B cell (primary cell): ENCODE measurements at places on chromosomes 7 and 10. TPM values are rescaled to one million over a fixed set of nuclear protein-coding genes. Genes with fewer than 3 reads are reported as not detected.
A peak's percentile ranks its signal among the peaks of the same experiment; 100 is the strongest.

- no peak for DNase-seq
These were observed 2.0 kb downstream of the REPIN1 start for GRCh38 chr7:150370612-150371071.

- DNase-seq = no peak
These were observed 174.0 kb downstream of the GFRA1 start for GRCh38 chr10:116099023-116099420.

DNA sequence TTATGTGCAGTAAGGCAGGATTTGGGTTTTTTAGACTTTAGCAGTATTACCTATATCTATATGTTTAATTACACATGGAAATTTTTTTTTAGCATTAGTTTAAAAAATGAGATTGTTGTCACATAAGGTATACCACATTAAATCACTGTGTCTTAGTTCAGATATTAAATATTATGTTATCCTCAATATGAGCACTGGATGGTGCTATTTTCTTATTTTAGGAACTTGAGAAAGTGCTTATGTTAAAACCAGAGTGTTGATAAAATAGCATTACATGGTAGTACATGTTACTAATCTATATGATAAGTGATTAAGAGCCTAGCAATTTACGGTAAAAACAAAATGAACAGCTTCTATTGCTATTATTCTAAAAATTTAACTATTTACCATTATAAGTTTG lies 28.8 kb downstream of the MIOS start:
- peak; percentile 58 for DNase-seq

Gene MYPN
- not detected in 2 replicates for total RNA-seq

Gene COL13A1
- total RNA-seq = not detected in 2 replicates

Gene EMX2
- total RNA-seq = not detected in 2 replicates

Gene CFTR
- not detected in 2 replicates for total RNA-seq

Gene NPTX2
- not detected in 2 replicates for total RNA-seq

DNA sequence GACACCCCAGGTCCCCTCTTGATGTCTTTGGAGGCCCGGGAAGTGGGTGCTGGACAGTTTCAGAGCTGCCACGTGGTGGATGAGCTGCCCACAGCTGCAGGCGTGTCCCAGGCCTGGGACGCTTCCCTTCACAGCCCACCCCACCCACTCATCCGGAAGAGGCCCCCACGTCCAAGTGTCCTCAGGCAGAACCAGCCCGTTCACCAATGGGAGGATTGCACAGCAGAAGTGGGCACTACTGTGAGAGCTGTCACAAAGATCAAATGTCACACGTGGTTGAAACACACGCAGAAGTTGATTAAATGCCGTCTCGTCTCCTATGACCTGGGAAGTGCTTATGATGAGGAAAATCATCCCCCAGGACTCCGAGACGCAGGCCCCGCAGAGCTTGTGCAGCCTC lies 52.9 kb downstream of the STK32C start:
- DNase-seq = no peak

- DNase-seq = no peak
These were observed 16.4 kb downstream of the IQCE start for GRCh38 chr7:2575046-2575732.

DNA sequence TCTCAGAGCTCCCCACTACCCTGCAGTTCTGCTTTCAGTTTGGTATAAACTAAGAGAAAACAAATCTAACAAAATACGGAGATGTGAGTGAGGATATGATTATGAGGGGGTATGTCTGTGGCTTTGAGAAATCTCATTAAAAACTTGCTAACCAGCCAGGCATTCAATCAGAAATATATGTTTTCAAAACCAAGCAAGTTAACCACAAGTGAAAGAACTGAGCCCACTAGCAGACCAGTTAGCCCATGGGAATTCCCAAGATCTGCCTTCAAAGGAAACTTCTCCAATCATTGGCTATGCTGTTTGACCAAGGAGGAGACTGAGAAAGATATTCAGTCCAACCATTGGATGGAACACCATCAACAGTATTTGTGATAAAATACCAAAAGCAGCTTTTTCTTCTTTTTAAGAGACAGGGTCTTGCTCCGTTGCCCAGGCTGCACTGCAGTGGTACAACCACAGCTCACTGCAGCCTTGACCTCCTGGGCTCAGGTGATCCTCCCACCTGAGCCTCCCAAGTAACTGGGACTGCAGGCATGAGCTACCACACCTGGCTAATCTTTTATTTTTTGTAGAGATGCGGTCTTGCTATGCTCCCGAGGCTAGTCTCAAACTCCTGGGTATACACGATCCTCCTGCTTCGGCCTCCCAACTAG lies 41.2 kb downstream of the FGFR2 start:
- no peak for DNase-seq

Gene NYAP1
- not detected in 2 replicates for total RNA-seq

- no peak for DNase-seq
These were observed 59.2 kb upstream of the ANTXRL start for GRCh38 chr10:46227571-46227935.

DNA sequence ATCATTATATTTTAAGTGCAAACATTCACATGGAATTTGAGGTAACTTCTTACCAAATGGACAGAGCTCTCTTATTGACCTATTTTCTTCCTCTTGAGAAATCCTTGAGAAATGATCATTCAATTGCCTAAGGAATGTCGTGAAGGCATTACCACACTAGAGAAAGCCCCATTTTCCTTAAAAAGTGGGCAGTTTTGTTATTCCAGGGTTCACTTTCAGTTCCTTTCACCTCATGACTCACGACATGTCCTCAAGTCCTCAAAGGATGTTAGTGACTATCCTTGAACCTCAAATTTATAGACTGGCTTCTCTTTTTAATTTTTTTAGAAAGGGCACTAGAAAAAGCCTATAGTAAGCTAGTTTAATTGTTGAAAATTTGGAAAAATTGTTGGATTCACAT lies 40.4 kb upstream of the SMIM30 start:
- DNase-seq = no peak

Gene SERPINE1
- 0.07 TPM in 1 of 2 replicates, not detected in the other for total RNA-seq

Gene ZNF467
- 0.32 and 0.39 TPM in 2 replicates for total RNA-seq

Gene NUTM2E
- total RNA-seq = 0.63 and 1.0 TPM in 2 replicates

Gene SPDYE2B
- not detected in 2 replicates for total RNA-seq

DNA sequence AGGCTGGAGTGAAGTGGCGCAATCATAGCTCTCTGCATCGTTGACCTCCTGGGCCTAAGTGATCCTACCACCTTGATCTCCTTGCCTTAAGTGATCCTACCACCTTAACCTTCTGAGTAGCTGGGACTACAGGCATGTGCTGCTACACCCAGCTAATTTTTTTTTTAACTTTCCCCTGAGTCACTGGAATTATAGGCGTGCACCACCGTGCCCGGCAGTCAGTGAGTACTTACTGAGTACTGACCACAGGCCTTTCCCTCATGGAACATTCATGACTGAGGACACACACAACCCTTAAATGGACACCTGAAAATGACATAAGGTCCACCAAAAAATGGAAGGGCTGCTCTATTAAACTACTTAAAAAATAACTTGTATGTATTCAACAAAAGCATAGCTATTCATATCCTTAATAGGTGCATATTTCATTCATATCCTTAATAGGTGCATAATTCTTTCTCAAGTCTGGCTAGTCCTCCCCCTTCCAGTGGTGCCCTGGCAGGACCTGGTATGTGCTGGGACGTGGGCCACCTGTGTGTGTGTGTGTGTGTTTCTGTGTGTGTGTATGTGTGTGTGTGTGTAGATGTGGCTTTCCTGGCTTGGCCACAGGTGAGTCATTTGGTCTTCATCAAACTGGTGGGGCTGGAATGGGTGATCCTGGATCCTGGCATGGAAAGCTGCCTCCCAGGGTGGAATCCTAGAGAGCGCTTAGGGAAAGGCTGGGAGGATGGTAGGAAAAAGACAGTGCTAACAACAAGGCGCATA lies 3.5 kb downstream of the FAM180A start:
- no peak for DNase-seq

DNA sequence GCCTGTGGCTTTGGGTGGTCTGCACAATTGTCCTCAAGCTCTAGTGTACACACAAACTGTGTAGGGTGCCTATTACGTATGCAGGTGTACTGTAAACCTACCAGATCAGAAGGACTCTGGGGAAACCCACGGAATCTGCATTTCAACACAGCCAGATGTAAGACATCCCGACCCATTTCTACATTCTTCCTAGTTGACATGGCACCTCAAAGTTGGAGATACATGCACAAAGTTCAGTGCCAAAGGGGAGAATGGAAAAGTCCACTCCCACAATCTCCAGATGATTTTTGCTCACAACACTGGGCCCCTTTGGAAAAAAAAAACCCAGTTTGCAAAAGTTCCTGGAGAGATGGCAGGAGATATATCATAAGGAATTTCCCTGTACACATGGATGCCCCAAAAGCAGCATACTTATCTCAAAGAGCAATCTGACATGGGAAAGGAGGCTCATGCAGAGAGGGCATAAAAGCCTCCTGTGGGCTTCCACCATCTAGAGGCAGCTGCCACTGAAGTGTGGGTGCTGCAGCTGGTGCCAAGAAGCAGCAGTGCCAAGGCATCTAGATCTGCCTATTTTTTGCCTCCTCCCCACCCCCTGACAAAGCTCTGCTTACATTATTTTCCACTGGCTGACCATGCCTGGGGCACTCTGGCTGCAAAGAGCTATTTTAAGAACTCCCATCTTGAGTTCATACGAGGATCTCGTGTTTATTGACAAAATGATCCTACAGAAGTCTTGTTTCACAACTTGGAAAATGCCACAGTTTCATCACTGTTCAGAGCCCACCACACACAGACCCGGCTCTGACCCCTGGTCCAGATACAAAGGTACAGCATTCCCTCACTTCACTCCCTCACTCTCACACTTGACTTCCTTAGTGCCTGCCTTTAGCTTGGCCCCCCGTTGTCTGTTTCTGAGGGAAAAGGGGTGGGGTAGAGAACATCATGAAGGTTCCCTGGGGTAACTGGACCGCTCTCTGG lies 12.9 kb downstream of the TECTB start:
- DNase-seq = no peak

GRCh38 chr10:77571490-77571889 lies 66.1 kb downstream of the KCNMA1 start:
- DNase-seq = no peak

GRCh38 chr10:10054466-10054865 lies 963.2 kb upstream of the CELF2 start:
- no peak for DNase-seq

Gene PTPRE
- total RNA-seq = 31.5 and 32.7 TPM in 2 replicates

DNA sequence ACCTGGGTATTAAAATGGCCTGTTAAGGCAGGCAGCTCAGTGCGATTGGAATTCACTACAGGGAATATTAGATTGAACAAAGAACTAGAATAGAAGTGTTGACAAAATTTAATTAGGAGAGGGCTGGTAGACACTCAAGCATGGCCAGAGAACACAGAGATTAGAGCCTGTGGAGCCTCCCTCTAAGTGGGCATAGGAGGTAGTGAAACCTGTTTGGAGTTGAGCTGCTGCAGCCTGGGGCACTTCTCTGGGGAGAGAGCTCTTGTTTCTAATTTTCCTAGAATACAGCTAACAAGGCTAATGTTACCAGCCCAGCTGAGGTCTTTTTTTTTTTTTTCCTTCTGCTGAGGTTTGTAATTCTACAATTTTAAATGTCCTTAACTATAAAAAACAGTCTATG lies 46.4 kb downstream of the TMEM168 start:
- DNase-seq = no peak
